Stimulated activated CD8-positive, alpha-beta memory T cell treated with anti-CD3 and anti-CD28 coated beads, Interleukin-7, amount 100 ng/mL, for 1 hour (primary cell): ENCODE measurements at places on chromosomes 7 and 10.

DNA sequence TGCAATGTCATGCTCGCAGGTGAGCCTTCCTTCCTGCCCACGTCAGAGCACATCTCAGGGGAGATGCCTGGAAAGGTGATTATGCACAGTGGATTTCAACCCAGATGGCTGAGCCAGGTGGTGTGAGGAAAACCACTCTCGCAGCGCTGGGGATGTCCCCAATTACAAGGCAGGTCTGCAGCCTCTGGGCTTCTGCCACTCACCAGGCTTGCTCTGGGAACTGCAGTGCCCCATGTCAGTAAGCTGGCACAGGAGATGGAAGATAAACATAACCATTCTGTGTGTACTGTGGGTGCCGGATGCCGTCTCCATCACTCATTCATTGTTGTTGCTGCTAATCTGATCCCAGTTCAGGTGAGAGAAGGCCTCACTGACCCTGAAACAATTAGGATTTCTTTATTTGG is 222.9 kb upstream of the PITRM1 start:
- no peak for DNase-seq

DNA sequence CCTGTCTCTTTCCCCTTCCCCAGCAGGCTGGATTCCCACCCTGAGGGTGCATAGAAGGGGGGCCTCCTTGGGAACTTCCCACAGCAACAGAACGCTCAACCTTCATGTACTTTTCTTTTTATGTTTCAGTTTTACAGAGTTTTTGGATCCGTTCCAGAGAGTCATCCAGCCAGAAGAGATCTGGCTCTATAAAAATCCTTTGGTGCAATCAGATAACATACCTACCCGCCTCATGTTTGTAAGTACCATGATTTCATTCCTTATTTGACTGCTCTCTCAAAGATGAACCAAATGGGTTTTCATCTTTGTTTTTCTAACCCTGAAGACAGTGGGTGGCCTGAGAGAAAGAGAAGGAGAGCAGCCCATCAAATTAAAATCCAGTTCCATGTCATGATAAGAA is 46.7 kb downstream of the PLPP4 start:
- DNase-seq = no peak

GRCh38 chr10:63365976-63366765 is 99.6 kb downstream of the JMJD1C start:
- DNase-seq = no peak

DNA sequence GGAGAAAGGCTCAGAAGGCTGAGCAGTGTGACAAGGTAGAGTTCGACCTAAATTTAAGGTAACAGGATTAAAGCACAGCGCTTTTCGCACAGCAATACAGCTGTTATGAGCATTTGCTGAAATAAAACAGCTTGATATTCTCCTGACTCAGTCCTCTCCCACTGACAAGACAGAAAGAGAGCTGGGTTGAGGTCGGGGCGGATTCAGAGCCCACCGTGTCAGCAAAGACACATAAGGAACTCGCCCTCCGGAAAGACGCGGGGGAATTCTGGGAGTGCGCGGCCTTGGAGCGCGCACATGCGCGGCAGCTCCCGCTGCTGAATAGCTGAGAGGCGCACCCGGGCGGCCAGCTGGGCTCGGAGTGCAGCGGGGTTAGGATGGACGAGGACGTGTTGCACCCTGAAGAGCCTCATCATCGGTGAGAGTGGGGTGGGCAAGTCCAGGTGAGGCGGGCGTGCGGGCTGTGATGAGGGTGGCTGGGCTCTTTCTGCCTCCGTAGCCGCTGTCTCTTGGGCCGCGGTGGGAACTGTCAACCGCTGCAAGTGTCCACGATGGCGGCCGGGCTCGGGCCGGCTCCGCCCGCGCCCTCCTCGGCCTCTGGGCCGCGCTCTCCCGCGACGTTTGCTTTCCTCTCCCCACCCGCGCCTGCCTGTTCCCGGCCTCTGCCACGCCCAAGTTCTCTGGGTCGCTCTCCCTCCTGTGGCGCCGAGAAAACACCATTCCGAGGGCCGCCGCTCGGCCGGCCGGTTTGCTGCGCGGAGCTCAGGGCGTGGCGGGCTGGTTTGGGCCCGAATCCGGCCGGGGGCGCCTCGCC is 120.6 kb downstream of the LYZL1 start:
- DNase-seq = no peak

- DNase-seq = no peak
Observed at GRCh38 chr7:121132940-121133339, 144.4 kb downstream of the CPED1 start.

DNA sequence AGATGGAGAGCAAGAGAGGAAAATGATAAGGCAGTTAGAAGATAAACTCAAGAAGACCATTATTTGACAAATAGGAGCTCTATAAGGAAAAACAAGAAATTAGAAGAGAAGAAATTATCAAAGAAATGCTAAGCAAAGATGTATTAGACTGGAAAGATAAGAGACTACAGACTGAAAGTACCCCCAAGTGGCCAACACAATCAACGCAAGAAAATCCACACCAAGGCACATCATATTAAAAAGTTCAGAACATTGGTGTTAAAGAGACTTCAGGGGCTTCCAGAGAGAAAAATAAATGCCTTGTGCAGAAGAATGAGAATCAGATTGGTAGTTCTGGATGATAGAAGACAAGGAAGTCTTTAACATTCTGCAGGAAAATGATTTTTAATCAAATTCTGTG is 46.0 kb downstream of the SH2D4B start:
- no peak for DNase-seq

DNA sequence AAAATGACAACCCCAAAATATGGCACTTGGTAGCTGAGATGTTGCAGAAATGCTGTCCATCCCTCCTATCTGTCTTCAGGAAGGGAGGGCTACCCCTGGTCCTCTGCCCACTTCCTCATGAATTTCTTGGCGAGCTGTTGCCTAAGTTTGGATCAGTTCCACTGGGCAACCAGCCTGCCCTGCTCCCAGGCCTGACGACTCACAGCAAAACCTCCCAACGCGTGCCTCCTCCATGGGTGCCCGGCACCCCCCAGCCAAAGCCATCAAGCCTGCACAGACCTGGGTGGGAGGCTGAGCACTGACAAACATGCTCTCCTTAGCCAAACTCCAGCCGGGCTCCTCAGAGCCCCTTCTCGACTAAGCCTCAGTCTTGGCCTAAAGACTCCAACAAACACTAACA is 8.9 kb downstream of the VSTM4 start:
- DNase-seq = no peak

- DNase-seq = no peak
Observed at GRCh38 chr10:11448190-11448544, 163.3 kb downstream of the USP6NL start.

DNA sequence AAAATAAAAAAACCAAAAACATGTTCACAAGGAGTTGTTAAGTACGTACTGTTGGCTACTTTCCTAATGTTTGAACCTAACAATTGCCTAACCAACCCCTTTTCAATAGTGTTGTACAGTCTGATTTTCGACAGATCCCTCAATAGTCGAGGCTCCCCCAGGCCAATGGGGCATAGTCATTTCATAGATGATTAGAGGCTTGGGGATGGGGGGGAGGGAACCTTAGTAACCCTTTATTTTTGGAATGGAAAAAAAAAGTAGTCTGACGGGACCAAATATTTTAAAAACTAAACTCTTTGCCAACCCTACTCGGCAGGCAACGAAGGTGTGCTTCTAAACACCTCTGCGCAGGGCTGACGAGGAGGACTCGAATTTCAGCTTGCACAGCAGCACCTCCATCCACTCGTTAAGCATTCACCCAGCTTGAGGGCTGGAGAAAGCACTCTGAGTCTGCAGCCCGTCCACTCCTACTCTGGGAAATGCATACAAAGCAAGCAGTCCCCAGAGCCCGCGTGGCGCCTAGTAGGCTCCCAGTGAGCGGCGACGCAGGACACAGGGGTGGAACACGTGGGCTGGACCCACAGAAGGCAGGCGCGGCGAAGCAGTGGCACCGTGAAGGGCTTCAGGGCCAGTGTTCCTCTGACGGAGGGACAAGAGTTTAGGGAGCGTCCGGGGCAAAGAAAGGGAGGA is 899 bp downstream of the PUS7 start:
- DNase-seq = no peak

DNA sequence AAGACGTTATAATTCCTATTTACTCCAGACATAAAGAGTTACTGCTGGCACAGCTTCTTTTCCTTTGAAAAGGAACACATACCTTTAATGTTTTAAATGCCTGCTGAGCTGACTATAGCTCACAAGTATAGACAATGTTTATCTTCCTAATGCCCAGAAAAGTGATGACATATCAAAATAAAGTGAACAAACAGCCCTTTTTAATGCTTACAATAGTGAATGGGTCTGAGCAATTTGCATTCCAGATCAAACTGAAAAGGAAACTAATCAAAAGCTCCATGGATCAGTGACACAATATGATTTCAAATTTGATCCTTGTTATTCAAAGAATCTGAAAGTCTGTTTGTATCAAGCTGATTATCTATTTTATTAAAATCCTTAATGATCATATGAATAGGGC is 233.6 kb upstream of the SEMA3E start:
- no peak for DNase-seq
